ENCODE measurements at places on chromosomes 7 and 10.

DNA sequence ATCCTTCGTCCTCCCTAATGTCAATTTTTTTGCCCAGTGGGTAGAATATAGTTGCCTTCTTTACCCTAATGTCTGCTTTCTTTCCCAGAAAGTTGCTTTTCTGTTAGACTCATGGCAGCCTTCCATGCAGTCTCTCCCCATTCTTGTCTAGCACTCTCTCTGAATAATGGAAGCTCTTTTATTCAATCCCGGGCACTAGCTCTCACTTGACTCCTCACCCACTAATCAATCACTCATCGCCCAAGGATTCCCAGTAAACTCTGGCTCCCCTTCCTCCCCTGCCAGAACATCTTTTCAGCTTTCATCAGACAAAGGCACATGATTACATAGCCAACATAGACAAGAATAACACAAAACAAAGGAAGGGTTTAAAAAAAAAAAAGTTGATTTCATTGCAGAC is 100.2 kb upstream of the RELN start:
- DNase-seq = no peak

- no peak for DNase-seq
These were observed 59.4 kb upstream of the AQP1 start for GRCh38 chr7:30852308-30852684.

GRCh38 chr10:72133517-72133916 is 45.2 kb upstream of the SPOCK2 start:
- no peak for DNase-seq

GRCh38 chr10:58544135-58544534 is 31.5 kb downstream of the BICC1 start:
- DNase-seq = no peak

DNA sequence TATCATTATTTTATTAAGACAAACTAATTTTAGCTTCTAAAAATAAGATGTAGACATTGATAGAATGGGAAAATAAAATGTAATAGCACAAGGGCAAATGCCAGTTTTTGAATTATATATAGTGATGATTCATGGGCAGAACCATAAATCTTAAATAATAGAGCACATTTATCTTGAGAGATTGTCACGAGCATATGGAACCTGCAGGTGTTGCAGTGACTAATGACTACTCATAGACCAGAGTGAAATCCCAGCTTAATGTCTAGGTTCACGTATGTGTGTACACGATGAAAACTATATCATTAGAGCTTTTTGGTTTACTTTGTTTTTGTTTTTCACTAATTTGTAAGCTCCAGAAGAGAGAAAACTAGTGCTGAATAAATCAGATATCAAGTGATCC is 150.2 kb upstream of the CACNA2D1 start:
- DNase-seq = no peak

- no peak for DNase-seq
These were observed 9.8 kb downstream of the HSPA12A start for GRCh38 chr10:116732573-116732972.

- DNase-seq = no peak
These were observed 103.3 kb upstream of the CHST15 start for GRCh38 chr10:124196659-124197058.

- peak; percentile 55 for DNase-seq
These were observed 11.3 kb downstream of the C10orf105 start for GRCh38 chr10:71708301-71708703.

DNA sequence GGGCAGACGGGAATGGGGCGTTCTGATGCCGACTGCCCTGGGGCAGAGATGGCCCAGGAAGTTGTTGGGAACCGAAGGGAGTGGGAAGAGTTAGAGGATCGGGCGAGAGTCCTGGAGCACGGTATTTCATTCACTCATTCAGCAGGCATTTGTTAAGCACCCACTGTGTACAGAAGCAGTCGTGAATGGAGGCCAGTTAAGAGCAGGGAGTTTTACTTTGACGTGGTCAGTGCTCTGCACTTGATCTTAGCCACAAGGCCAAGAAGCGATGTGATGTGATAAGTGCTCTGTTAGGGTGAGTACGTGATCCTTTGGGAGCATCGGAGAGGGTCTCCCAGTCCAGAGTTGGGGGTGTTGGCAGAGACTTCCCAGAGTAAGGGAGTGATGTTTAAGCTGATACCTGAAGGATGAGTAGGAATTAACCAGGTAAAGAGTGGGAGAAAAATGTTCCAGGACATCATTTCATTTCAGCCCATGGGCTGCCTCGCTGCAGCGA is 890 bp downstream of the ZFYVE27 start:
- DNase-seq = no peak

DNA sequence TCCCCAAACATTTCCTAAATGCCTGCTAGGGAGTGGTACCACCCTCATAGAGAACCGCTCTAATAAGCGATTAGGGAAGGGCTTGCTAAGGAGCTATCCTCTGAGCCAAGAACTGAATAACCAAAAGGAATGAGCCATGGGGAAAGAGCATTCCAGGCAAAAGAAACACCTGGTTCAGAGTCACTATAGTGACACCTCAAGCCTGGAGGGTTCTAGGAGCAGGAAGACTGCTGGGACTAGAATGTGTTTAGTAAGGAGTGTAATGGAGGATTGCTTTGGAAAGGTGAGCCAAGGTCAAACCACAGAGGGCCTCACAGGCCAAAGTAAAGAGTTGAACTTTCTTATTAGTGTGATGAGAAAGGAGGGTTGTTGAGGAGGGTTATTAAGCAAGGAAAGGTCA is 38.7 kb upstream of the NRBF2 start:
- no peak for DNase-seq

DNA sequence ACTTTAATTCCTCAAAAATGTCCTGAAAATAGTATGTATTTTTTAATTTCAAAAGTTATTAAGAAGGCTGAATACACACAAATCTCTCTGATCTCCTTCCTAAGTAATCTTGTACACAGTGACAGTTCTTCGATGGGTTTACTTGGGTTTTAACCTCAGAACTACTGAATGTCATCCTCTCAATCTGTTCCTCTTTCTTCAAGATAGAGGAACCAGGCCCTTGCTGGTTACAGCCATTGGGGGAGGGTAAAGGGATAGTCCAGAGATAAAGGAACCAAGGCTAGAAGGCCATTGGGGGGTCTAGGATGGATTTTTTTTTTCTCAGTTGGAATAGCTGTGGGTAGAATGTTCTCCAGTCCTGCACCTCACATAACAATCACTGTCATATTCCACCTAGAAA is 224.9 kb downstream of the SKIDA1 start:
- no peak for DNase-seq

- DNase-seq = no peak
These were observed 33.5 kb downstream of the FAM204A start for GRCh38 chr10:118308664-118309063.

DNA sequence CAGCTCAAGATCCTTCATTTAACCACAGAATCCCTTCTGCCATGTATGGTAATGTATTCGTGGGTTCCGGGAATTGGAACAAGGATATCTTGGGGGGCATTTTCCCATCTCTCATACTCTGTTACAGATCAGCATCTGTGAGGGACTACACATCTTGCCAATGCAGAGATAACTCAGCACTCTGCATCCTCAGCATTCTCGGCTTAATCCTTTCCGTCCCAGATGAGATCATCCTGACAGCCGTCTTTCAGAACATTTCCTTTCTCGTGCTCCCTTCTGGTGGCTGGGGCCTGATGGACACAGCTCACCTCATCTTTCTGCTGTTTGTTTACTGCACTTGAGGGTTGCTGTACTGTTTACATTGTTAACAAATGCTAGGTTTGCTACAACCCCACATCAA is 25.3 kb downstream of the FKBP6 start:
- DNase-seq = no peak

DNA sequence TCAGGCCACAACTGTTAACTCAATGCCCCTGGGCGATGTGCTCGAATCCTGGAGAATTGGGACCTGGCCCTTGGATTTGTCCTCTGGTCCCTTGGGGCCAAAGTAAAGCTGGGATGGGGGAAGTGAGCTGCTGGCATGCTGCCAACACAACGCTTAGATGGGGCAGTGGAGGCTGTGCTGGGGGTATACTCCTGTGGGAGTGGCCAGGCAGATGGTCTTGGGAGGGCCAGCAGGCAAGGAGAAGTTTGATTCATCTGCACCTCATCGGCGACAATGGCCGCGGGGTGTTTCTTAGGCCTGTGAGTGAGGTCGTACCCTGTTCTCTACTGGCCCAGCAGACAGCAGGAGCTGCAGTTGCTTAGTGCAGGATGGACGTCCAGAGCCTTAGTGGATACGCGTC is 139.0 kb upstream of the MTPN start:
- no peak for DNase-seq

DNA sequence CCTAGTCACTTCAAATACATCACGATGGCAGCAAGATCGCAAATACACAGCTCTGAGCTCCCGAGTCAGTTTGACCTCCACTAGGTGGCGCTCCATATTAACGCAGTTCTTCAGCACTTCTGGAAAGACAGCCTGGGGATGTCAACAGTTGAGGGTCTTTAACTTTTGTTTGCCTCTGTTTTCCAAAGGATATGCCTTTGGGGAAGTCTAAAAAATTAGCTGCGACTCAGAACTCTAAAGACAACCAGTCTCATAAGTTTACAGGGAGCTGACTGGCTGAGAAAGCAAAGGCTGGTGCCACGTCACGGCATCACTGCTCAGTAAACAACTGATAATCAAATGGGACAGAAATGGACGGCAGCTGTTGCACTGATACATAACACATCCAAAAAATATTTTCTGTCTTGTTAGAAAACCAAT is 458.8 kb downstream of the SORCS1 start:
- peak; percentile 10 for DNase-seq

DNA sequence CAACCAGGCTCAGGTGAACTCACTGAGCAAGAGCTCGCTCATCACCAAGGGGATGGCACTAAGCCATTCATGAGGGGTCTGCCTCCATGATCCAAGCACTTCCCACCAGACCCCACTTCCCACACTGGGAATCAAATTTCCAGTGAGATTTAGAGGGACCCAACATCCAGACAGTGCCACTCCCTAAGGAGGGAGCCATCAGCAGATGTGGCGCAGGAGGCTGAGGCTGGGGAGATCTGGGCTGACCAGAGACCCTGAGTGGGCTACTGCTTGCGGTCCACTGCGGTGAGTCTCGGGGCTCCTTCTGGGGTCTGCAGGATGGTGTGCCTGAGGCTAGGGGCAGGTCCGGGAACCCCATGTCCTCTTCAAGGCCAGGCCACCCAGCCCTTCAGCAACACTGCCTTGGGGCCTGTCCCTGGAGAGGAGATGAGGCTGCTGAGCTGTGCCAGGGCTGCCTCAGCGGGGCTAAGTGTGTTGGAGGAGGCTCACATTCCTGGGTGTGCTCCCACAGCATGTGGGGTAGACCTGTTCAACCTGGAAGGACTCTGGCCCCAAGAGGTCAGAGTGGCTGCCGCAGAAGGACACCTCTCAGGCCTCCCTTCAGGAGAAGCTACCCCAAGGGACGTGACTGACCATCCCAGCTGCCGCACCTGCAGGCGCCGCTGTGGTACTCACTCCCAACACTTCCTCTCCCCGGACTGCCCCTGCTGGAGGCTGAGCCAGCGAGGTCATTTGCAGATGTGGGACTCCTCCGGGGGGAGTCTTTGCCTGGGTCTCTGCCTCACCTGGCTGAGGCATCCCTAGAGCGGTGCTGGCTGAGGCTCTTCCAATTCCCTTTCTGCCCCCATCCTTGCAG is 22.3 kb upstream of the PCBD1 start:
- DNase-seq = no peak

- DNase-seq = no peak
These were observed 30.7 kb upstream of the APBB1IP start for GRCh38 chr10:26407406-26407969.

GRCh38 chr10:45023426-45023825 is 22.7 kb downstream of the ZNF22 start:
- no peak for DNase-seq

DNA sequence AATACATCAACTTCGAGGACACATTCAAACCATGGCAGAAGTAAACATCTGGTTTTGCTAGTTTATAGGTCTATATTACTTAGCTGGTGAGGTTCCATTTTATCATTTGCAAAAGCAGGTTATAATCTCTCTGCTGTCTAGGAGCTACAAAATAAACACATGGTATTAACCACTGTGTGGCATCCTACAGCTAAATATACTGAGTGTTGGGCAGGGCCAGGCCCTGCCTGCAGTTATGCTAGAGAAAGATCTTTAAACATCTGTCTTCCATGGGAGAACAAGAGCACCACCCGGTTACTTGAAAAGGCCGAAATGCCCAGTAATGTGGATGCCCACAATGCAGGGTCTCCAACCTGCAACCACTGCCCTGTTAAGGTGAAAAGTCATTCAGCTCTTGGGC is 20.6 kb upstream of the FKBP9 start:
- no peak for DNase-seq

DNA sequence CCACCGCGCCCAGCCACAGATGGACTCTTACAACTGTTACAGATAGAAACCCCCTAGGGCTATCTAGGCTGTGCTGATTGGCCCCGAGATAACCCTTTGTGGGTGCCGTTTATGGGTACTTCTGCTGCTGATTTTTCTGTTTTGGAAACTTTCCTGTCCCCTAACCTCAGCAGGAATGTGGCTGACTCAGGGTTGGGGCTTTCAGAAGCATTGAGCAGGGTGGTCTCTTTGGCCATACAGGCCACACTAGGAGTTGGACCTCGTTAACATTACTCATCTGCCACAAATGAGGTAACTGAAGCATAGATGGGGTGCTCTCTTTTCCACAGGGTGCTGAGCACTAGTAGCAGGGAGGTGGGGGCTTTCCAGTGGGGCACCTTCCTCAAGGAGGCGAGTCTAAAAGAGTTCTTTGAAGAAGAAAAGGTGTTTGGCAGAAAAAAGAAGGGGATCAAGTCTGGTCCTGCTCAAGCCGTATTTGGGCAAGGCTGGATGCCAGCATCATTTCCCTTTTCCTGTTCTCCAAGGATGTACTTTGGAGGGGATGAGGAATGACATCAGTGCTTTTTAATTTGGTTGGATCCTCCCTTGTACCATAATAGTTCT is 6.4 kb downstream of the ZSCAN25 start:
- DNase-seq = no peak

- DNase-seq = no peak
These were observed 20.4 kb upstream of the KNDC1 start for GRCh38 chr10:133139551-133140065.

- no peak for DNase-seq
These were observed 425.4 kb downstream of the RPS24 start for GRCh38 chr10:78458983-78459638.

DNA sequence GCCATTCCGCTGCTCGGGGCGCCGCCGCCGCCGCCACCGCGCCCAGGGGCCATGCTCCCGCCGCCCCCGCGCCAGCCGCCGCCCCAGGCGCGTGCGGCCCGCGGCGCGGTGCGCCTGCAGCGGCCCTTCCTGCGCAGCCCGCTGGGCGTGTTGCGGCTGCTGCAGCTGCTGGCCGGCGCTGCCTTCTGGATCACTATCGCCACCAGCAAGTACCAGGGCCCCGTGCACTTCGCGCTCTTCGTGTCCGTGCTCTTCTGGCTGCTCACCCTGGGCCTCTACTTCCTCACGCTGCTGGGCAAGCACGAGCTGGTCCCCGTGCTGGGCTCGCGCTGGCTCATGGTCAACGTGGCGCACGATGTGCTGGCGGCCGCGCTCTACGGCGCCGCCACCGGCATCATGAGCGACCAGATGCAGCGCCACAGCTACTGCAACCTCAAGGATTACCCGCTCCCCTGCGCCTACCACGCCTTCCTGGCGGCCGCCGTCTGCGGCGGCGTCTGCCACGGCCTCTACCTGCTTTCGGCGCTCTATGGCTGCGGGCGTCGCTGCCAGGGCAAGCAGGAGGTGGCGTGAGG is 383 bp downstream of the MARVELD1 start:
- peak; percentile 36 for DNase-seq

Data from activated CD4-positive, alpha-beta T cell treated with anti-CD3 and anti-CD28 coated beads, Interleukin-2, amount 50 U/mL, for 24 hours (primary cell).